ENCODE measurements at places on chromosomes 4 and X. TPM values are rescaled to one million over a fixed set of nuclear protein-coding genes. Genes with fewer than 3 reads are reported as not detected.

The SH2D1A gene
- polyA plus RNA-seq: not detected

The RNF175 gene
- not detected for polyA plus RNA-seq

The RNF150 gene
- polyA plus RNA-seq: 0.35 TPM

The CCKAR gene
- polyA plus RNA-seq: not detected

The CT45A2 gene
- not detected for polyA plus RNA-seq

The CLDN34 gene
- polyA plus RNA-seq: 0.14 TPM

The USP17L30 gene
- polyA plus RNA-seq: not detected

The TEX13B gene
- not detected for polyA plus RNA-seq

The CDKL2 gene
- 0.23 TPM for polyA plus RNA-seq
